Liver (tissue), 10 donors: ENCODE measurements at places on chromosomes 1 and 21.

DNA sequence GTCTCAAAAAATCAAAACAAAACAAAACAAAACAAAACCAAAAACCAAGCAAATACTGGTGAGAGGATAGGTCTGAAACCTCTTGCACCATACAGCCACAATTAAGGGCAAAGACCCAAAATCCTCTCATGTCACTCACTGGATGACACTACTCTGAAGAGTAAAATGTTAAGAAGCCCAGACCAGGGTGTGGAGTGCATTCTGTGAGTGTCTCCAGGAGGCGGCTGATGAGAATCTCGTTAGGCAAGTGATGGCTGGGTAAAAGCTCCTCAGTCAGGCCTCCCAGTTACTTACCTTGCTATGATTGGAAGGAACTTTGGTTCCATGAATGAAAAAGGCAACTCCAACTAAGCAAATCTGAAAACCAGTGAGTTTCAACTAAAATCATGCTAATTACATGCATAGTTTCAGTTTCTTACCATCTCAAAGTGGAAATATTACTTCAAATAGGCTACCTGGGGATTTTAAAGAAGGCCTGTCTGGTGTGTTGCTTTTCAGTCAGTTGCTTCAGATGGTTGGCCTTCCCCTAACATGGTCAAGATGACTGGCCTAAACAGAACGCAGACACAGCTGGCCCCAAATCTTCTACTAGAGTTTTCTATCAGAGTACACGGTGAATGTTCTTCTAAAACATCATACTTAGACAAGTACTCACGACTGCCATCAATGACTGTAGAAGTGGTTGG is 95.1 kb downstream of the KIAA0319L start:
- no peak for DNase-seq

DNA sequence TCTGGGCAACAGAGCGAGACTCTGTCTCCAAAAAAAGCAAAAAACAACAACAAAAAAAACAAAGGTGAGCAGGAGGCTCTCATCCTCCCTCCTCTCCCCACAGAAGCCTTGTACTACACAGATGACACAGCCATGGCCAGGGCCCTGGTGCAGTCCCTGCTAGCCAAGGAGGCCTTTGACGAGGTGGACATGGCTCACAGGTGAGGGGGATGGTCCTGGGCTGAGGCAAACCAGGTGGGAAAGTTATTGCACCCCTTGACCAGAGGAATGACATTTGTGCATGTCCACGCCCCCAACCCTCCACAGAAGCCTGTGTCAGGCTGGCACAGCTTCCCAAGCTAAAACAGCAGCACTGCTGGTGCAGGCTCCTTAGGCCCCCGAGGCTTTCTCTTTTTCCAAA is 2.4 kb downstream of the ADPRS start:
- no peak for DNase-seq

DNA sequence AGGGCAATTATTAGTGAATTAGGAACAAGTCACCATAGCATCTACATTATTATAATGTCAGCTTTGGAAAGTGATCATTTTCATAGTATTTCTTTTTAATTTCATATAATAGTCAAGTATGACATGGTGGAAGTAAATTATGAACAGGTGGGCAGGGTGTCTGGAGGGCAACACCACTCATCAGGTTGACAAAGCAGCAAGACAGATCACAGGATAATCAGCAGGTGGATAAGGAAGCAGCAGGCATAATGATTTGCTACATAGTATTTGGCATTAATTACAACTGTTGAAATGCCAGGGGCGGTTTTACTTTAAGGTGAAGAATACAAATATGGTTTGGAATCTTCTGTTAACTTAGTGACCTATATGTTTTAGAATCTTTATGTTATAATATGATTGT is 1342.2 kb downstream of the PLA2G4A start:
- no peak for DNase-seq

- DNase-seq: peak; percentile 53
Observed at GRCh38 chr1:42964044-42964812, 5.6 kb upstream of the SLC2A1 start.

- DNase-seq: no peak
Observed at GRCh38 chr1:207088161-207088560, 499 bp upstream of the C4BPB start.

GRCh38 chr21:40564318-40564717 is 282.6 kb downstream of the DSCAM start:
- no peak for DNase-seq

- no peak for DNase-seq
Observed at GRCh38 chr1:205199090-205199930, 12.2 kb downstream of the DSTYK start.
